ENCODE measurements at places on chromosomes 3 and 15.

- DNase-seq = no peak
Measured at GRCh38 chr3:171802590-171802956, 7.7 kb downstream of the PLD1 start.

GRCh38 chr3:30609930-30610701, 3.7 kb downstream of the TGFBR2 start:
- no peak for DNase-seq

GRCh38 chr15:60454824-60455223, 24.1 kb downstream of the ICE2 start:
- DNase-seq = no peak

- no peak for DNase-seq
Measured at GRCh38 chr15:51260202-51260601, 78.2 kb downstream of the CYP19A1 start.

GRCh38 chr3:49346797-49347251, 7.0 kb upstream of the USP4 start:
- no peak for DNase-seq

DNA sequence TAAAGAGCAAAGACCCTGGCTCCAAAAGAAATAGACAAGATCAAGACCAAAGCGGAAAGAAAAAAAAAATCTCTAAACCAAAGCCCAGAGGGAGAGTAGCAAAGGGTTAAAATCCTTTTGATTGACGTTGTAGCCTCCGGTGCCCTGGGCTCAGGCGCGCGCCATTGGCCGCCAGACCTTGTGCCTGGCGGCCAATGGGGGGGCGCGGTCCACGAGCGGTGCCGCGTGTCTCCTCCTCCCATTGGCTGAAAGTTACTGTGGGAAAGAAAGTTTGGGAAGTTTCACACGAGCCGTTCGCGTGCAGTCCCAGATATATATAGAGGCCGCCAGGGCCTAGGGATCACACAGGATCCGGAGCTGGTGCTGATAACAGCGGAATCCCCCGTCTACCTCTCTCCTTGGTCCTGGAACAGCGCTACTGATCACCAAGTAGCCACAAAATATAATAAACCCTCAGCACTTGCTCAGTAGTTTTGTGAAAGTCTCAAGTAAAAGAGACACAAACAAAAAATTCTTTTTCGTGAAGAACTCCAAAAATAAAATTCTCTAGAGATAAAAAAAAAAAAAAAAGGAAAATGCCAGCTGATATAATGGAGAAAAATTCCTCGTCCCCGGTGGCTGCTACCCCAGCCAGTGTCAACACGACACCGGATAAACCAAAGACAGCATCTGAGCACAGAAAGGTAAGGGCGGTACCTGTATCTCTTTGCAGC, at the start of gene HES1:
TSS of gene HES1 (plus strand) at position 343 of the 713 bp plus-strand sequence. CDS start at position 576, 233 bp downstream.
- DNase-seq = peak; percentile 83

GRCh38 chr3:52552089-52552488, 15.7 kb downstream of the UQCC5 start:
- no peak for DNase-seq

- no peak for DNase-seq
Measured at GRCh38 chr3:129336093-129336706, 57.5 kb downstream of the HMCES start.

DNA sequence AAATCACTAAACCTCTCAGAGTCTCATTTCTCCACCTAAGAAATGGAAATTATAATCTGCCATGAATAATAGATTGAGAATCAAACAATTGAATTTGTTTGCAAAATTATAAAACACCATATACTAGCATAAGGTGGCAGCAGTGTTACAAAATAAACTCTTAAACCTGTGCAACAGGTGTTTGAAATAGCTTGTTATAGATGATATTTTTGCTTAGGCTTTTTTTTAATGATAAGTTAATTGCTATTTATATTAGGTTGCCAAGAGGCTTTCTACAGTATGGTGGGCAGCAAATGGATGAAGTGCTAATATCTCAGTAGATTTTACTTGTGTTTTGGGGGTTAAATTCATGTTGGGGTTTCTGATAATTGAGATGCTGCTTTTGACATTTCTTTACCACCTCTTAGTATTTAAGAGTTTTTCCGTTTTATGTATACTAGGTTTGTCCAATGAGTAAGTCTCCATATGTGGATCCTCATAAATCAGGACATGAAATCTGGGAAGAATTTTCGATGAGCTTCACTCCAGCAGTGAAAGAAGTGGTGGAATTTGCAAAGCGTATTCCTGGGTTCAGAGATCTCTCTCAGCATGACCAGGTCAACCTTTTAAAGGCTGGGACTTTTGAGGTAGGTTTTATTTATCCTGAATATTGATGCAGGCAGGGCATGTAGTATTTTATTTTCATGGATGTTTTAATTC, 19.6 kb downstream of the NR1D2 start:
- no peak for DNase-seq

GRCh38 chr15:101723171-101723873, 951 bp downstream of the TARS3 start:
- DNase-seq = no peak

- peak; percentile 17 for DNase-seq
Measured at GRCh38 chr3:42247576-42248027, 18.4 kb downstream of the CCK start.

DNA sequence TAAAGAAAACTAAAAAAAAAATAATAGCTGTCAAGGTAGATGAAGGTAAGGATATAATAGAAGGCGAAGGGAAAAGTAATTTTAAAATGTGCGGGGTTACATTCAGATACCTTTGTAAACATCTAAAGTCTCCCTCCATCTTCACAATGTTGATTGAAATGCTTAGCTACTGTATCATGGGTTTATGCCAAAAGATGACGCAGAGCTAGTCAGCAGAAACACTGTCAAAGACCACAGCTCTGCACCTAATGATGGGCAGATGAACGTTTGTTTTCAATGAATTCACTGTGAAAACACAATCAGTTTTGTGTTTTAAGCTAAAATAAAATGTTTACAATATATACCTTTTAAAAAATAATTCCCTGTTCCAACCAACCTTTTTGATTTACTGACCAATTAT, 61.2 kb downstream of the RFTN1 start:
- no peak for DNase-seq

Measured in hypothalamus (tissue), 51 donors.